ENCODE measurements at places on chromosomes 3 and 15.

- peak; percentile 32 for DNase-seq
These were observed 152.9 kb downstream of the ATP10A start for GRCh38 chr15:25710184-25710583.

- no peak for DNase-seq
These were observed 27.7 kb downstream of the SCG3 start for GRCh38 chr15:51709031-51709430.

- no peak for DNase-seq
These were observed 10.3 kb downstream of the CXCR6 start for GRCh38 chr3:45953536-45953935.

DNA sequence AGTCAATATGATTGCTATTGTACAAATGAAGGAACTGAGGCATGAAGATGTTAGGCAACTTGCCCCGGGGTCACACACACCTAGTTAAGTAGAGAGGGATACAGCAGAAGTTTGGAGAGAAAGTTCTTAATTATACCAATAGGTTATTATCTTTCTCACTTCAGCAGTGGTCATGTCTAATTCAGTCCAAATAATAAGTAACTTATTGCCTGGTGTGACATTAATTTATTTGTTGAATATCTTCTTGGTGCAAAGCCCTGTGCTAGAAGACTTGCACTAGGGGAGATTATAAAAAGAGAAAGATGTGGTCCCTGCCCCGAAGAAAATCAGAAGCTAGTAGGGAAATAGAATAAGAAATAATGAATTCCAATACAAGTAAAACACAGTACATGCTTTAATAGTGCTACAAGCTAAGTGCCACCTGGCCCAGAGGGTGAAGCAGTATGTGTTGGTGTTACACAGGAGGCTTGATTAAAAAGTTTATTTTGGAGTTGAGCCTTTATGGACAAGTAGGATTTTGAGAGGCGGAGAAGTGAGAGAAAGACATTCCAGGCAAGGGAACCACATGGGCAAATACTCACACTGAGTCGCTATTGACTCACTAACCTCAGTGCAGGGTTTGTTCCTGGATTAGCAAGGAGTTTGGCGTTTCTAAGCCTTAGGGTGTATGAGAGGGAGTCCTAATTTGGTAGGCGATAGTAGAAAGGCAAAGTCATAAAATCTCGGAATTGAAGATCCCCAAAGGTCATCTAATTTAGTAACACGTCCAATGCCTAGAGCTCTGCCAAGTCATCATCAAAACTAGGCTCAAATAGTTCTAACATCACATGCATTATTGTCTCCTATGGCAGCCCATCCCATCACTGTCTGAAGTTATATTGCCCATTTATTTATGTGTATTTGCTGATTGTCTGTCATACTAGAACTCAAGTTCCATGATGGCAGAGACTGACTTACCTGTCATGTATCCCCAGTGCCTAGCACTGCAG, 19.2 kb upstream of the GSK3B start:
- no peak for DNase-seq

- DNase-seq, result no peak
These were observed 29.9 kb upstream of the LDHAL6B start for GRCh38 chr15:59176653-59177316.

GRCh38 chr3:107627962-107628542, 105.3 kb downstream of the BBX start:
- no peak for DNase-seq

- DNase-seq, result no peak
These were observed 314.3 kb downstream of the CHST2 start for GRCh38 chr3:143433787-143434378.

- DNase-seq, result no peak
These were observed 92.1 kb downstream of the HHLA2 start for GRCh38 chr3:108388136-108389132.

GRCh38 chr3:107345822-107346405, 31.3 kb upstream of the CCDC54 start:
- no peak for DNase-seq
